ENCODE measurements at places on chromosomes 16 and 17. TPM values are rescaled to one million over a fixed set of nuclear protein-coding genes. Genes with fewer than 3 reads are reported as not detected.

- DNase-seq, result no peak
These were observed 8.2 kb downstream of the ARL4D start for GRCh38 chr17:43406676-43407645.

- DNase-seq, result peak; percentile 84
These were observed 344 bp downstream of the PSME3IP1 start for GRCh38 chr16:57185446-57185944.

The GPR139 gene
- not detected for total RNA-seq

The PRRT2 gene
- not detected for total RNA-seq

DNA sequence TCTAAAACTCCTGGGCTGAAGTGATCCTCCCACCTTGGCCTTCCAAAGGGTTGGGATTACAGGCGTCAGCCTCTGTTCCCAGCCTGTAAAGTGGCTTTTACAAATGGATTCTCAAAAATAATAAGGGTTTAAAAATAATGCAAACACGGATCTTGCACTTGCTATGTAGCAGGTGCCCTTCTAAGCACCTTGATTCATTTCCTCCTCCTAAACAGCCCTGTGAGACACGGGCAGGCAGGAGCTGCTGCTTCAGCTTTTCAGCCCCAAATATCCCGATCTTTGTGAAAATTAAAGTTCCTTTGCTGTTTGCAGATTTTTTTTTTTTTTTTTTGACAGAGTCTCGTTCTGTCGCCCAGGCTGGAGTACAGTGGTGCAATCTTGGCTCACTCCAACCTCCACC, 31.7 kb downstream of the NAGPA start:
- no peak for DNase-seq

- no peak for DNase-seq
These were observed 20.9 kb downstream of the TRPV3 start for GRCh38 chr17:3536716-3537115.

- DNase-seq, result peak; percentile 38
These were observed 55.1 kb downstream of the ZNRF1 start for GRCh38 chr16:75053791-75054555.

- DNase-seq, result no peak
These were observed 16.4 kb upstream of the SMG8 start for GRCh38 chr17:59193336-59193862.

DNA sequence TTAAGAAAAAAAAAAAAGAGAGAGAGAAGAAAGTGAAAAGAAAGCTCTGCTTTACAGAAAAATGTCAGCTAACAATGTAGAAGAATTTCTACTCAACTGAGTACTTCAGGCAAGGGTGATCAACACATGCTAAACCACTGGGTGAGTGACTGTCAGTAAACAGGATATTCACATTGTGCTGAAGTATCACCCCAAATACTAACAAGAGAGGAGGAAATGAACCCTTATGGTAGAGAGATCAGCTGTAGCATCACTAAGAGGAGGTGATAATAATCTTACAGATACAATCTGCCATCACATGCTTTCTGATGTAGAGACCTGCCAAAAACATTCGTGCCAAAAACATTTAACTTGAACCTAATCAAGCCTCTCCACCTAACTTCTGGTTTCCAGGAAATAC, 30.7 kb upstream of the ICAM2 start:
- DNase-seq, result peak; percentile 48

The INCA1 gene
- 0.39 TPM for total RNA-seq

The PARD6A gene
- 2.3 TPM for total RNA-seq
